Retina (tissue), 1 donor: ENCODE measurements at places on chromosomes 13 and 19.

DNA sequence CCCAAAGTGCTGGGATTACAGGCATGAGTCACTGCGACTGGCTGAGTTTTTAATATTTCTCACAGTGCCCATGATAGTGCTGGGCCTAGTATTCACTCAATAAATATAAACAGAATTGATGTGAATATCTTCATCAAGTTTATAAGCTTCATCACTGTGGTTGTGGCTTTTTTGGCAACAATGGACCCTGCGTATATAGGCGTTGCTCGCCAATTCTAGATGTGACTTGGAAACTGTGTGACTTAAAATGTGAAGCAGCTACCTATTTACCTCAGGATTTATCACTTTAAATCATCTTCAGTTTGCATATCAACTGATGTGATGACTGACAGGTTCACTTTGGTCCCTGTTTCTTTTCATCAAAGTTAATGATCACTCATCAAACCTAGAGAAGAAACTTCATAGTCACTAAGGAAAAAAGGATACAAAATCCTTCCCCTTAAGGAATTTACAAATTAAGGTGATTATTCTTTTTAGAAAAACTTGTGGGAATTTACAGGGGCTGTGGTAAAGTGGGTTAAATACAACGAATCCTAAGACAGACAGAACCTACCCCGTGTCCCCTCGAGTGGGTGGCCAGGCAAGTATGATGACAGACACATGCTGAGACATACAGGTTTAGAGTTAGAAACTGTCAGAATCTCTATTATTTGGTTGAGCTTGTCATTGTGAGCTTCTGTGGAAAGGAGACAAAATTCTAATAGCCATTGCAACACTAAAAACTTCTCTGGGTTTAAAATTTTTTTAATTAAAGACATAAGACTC is 101.3 kb downstream of the AKAP11 start:
- DNase-seq = no peak

DNA sequence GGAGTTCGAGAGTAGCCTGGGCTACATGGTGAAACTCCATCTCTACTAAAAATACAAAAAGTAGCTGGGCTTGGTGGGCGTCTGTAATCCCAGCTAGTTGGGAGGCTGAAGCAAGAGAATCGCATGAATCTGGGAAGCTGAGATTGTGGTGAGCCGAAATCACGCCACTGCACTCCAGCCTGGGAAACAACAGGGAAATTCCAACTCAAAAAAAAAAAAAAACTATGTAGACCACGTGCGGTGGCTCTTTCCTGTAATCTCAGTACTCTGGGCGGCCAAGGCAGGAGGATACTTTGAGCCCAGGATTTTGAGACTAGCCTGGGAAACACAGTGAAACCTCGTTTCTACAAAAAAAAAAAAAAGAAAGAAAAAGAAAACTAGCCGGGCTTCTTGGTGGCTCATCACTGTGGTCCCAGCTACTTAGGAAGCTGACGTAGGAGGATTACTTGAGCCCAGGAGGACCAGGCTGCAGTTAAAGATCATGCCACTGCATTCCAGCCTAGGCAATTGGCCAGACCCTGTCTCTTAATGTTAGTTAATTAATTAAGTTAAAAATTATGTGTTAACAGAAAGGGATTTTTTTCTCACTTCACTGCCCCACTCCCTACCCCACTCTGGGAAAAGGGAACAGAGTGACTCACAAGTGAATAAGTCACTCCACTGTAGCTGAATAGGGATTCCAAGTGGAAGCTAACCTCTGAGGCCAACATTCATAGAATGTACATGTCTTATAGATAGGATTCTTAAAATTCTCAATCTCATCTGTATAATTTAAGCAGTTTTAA is 2.2 kb downstream of the ZNF83 start:
- no peak for DNase-seq

GRCh38 chr13:77139306-77139705 is 112.3 kb upstream of the FBXL3 start:
- DNase-seq = no peak

GRCh38 chr13:80177327-80177726 is 163.6 kb downstream of the SPRY2 start:
- DNase-seq = no peak

DNA sequence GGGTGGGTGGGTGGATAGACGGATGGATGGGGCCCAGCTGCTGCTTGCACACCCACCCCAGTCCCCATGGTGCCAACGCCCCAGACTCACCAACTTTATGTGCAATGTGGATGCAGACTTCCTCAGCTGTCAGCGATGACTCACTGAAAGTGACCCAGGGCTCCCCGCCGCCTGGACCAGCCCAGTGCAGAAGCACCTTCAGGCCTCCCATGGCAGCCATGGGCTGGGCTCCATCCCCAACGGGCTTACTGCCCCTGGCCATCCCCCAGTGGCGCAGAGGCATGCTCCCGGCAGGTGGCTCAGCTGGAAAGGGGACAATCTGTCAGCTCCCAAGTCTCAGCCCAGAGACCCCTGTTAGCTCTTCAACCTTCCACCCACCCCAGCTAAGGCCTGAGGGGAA is 2.2 kb downstream of the TYK2 start:
- DNase-seq = no peak

- no peak for DNase-seq
Observed at GRCh38 chr13:99217461-99218110, 16.9 kb downstream of the UBAC2 start.

- DNase-seq = no peak
Observed at GRCh38 chr13:106612688-106613087, 44.8 kb upstream of the ARGLU1 start.

DNA sequence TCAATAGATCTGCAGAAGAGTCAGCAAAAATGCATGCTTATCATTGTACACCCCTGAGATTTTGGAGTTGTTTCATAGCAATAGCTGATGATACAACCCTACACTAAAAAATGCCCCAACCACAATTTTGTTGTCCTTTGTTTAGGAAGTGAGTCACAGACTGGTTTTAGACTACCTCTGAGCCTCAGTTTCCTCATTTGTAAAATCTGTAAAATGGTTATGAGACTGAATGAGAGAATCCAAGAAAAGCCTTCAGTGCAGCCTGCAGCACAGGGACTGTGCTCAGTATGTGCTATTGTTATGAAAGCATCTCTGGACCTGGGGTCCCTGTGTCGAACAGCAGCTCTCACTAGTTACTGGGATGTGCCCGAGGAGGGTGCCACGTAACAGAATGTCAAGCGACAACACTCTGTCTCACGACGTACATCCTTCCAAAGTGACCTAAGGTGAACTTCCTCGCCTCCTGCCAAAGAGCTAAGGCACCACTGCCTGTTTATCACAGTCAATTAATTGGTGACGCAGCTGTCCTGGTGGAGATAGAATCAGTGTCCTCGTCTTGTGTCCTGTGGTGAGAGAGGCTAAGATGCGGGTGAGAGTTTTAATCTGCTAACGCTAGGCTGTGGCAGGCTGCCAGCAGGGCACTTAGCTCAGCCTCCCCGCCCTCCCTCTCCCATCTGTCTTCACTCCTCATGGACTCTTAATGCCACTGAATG is 18.1 kb downstream of the DHRS12 start:
- DNase-seq = peak; percentile 92

DNA sequence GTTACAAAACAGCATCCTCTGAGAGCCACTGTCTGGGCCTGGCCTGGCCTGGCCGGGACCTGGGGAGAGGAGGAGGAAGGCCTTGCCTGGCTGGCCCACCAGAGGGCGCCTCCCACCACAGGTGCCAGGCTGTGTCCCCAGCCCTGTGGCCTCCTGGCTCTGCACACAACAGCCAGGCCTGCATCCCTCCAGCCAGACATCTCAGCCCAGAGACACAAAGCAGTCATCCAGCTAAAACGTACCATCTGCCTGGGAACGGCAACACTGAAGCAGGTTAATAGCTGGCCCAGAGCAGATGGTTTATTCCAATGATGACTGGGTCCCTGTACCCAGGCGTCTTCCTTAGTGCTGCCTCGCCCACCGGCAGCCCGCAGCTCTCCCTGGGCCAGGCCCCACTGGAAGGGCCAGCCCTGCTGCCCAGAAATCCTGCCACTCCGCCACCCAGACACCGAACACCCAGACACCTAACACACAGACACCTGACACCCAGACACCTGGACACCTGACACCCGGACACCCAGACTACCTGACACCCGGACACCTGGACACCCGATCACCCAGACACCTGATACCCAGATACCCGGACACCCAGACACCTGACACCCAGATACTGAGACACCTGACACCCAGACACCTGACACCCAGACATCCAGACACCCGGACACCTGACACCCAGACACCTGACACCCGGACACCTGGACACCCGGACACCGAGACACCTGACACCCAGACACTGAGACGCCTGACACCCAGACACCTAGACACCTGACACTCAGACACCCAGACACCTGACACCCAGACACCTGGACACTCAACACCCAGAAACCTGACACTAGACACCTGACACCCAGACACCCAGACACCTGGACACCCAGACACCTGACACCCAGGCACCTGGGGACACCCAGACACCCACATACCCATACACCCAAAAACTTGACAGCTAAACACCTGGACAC is 20.1 kb downstream of the C19orf12 start:
- peak; percentile 89 for DNase-seq

GRCh38 chr13:73733706-73734105 is 400.5 kb downstream of the KLF12 start:
- no peak for DNase-seq

DNA sequence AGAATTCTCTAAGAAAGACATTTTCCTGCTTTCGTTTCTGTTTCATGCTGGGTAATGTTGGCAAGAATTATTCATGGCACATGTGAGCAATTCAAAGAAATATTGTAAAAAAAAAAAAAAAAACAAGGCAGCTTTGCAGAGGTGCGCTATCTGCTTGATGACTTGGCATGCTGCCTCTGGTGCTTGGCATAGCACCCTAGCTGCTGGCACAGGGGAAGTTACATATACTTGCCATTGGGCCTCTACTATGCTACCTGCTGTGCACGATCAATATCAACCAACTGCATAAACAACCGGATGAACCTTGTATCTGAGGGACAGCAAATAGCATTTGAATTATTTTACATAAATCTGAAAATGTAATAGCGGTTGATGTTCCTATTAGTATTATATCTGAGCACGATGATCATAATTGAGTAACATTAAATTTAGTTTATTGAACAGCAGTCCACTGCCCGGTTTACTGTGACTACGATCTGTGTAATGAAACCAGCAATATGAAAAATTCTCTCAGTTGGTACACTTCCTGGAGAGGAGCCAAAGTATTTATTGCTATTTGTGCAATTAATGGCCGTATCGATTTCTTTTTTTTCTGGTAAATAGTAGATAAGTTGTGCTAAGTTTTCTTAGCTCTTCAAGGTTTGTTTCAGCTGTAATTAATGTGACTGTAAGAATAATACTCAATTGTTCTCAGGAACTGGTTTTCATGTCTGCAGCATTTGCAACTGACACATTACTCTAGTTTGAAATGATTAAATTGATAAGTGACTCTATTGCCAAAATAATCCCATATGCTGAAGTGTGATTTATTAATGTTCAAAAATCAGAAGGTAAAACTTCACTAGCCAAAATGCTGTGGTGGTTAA is 717.3 kb downstream of the DACH1 start:
- no peak for DNase-seq

DNA sequence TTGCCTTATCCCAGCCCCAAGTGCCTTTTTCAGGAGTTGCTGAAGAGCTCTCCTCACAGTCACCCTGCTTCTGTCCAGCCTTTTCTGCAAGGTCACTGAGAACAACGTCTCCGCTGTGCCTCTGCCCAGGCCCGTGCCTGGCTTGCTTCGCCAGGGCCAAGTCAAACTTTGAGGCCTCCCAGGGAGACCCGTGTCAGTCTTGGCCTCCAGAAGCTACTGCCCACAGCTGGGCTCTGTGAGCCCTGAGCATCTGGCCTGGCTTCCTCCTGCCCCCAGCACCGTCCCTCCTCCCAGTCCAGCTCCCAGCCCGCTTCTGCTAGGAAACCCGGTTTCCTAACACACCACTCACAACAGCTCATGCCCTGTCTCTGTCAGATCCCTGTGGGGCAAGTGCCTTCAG is 165.9 kb downstream of the TEX29 start:
- no peak for DNase-seq

DNA sequence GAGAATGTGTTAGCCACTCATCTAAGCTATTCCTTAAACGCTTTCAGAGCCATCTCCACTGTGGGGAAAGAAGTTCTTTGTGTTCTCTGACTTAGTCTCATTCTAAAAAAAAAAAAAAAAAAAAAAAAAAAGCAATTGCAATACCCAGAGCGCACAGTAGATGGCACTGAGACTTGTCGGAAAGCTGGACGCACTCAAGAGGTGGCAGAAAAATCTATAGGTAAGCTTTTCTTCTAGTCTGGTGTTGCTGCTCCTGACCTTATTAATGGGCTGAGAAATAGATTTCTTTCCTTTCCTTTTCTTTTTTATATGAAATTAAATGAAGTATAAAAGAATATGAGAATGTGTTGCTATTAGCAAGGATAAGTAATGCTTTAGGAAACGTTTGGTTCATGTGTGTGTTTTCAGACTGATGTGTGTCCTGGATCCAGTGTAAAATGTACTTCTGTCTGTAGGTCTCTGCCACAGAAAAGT is 4.7 kb upstream of the GJB2 start:
- peak; percentile 90 for DNase-seq

- DNase-seq = no peak
Observed at GRCh38 chr19:5085566-5085965, 116.7 kb downstream of the KDM4B start.

- DNase-seq = no peak
Observed at GRCh38 chr19:5863030-5863665, 7.2 kb downstream of the FUT5 start.

- no peak for DNase-seq
Observed at GRCh38 chr19:342801-343421, 1.7 kb downstream of the MIER2 start.

- no peak for DNase-seq
Observed at GRCh38 chr13:113851826-113852535, 11.9 kb downstream of the GAS6 start.

DNA sequence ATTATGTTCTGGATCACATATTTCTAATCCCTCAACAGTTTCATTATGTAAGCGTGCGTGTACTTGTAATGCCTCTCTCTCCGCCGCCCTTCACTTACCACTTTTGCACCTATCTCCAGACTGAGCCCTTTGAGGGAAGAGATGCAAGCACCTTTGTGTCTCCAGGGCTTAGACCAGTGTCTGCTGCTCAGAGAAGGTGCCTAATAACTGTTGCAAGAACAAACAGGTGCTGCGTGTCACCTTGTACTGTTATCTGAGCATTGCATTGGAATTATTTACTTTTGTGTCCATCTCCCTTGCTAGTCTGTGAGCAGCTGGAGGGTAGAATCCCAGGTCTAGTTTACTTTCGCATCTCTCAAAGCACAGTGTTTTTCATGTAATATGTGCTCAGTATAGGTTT is 156.2 kb downstream of the FLT1 start:
- no peak for DNase-seq

DNA sequence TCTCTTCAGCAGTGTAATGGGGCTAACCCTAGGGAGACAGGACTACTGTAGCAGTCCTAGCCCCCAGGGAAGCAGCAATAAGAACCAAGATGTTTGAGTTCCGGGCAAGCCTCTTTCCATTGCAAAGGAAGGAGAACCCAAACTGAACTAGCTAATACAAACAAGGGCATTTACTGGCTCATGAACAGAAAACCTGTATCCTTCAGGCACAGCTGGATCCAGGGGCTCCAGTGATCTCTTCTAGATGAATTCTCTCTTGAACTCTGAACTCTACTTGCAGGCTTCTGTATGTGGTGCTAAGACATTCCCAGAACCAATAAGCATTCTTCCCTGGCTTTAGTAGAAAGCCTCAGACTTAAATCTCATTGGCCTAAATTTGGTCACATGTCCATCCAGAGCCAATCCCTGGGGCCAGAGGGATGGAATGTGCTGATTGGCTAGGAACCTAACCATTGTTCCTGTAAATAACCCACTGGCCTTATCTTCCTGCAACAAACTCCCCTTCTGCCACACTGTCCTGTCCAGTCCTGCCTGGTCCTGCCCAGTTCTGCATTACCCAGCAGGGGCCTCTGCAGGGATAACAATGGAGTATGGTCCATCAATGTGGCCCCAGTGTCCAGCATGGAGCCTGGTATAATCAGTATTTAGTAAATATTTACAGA is 3.9 kb upstream of the PODNL1 start:
- no peak for DNase-seq
